ENCODE measurements at places on chromosomes 3 and 15. TPM values are rescaled to one million over a fixed set of nuclear protein-coding genes. Genes with fewer than 3 reads are reported as not detected.

The CCR1 gene
- total RNA-seq: 7.1 TPM

The FGF7 gene
- total RNA-seq: 137 TPM

The TRH gene
- 1.2 TPM for total RNA-seq

The NEK11 gene
- 8.6 TPM for total RNA-seq

The ISG20 gene
- total RNA-seq: 15.7 TPM

The SCN11A gene
- not detected for total RNA-seq
